Stimulated activated CD4-positive, alpha-beta T cell treated with anti-CD3 and anti-CD28 coated beads, Interleukin-12 subunit alpha, Interleukin-12 subunit beta, amount 100 ng/mL, for 48 hours (primary cell): ENCODE measurements at places on chromosomes 11 and 22.

GRCh38 chr22:44645531-44645930, 56.5 kb upstream of the PRR5 start:
- no peak for DNase-seq

DNA sequence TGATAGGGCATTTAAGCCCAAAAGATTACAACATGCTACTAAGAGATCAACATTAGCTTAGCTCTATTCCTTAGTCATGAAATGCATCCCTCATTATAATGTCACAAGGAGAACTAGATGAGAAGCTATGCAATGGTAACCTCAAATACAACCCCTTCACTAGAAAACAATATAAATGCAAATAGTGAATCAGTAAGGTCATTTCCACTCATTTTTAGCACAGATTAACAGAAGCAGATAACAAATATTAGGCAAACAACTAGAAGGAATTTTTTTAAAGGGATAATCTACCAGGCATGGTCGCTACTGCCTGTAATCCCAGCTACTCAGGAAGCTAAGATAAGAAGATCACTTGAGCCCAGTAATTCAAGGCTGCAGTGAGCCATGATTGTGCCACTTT, 28.2 kb downstream of the SIK3 start:
- DNase-seq, result no peak

- no peak for DNase-seq
Observed at GRCh38 chr11:69699213-69699612, 4.6 kb downstream of the FGF19 start.

GRCh38 chr11:117934526-117935307, 5.5 kb upstream of the TMPRSS13 start:
- DNase-seq, result no peak

DNA sequence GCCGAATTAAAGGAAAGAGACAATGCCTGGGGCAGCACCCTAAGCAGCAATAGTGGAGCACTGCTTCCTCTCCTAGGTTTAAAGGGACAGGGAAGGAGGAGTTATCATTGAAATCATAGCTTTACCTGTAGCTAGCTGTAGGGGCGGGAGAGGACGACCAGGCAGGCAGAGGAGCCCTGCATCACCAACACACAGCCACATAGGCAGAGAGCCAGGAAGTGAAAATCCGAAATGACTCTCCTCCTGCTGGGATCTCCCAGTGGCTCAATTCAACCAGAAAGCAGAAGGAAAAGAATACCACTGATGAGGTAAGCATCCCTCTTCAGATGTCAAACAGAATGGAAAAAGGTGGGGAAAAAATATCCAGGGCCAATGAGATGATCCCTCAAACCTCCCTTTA, 20.4 kb downstream of the MRGPRX4 start:
- DNase-seq, result no peak

- no peak for DNase-seq
Observed at GRCh38 chr11:131880316-131880715, 509.9 kb downstream of the NTM start.

- DNase-seq, result no peak
Observed at GRCh38 chr11:87322568-87322967, 284.8 kb downstream of the TMEM135 start.

- no peak for DNase-seq
Observed at GRCh38 chr22:31089160-31090100, 8.3 kb downstream of the SMTN start.

- DNase-seq, result no peak
Observed at GRCh38 chr11:75365711-75366181, 14.3 kb upstream of the ARRB1 start.

DNA sequence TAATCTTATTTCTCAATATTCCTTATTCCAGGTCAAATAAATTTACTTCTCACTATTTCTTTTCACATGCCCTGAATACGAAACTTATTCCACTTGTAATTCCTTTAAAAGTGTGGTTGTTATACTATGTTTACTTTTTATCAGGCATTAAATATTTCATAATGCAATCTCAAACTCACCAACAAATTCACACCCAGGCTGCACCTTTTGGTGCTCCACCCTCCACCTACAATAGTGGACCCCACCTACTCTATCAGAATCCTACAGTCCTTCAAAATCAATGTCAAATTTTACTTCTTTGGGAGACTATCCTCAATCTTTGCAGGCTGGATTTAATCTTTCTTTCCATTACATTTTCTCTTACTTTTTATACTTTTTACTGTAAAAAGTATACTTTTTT, 65.9 kb upstream of the MTMR2 start:
- DNase-seq, result no peak

DNA sequence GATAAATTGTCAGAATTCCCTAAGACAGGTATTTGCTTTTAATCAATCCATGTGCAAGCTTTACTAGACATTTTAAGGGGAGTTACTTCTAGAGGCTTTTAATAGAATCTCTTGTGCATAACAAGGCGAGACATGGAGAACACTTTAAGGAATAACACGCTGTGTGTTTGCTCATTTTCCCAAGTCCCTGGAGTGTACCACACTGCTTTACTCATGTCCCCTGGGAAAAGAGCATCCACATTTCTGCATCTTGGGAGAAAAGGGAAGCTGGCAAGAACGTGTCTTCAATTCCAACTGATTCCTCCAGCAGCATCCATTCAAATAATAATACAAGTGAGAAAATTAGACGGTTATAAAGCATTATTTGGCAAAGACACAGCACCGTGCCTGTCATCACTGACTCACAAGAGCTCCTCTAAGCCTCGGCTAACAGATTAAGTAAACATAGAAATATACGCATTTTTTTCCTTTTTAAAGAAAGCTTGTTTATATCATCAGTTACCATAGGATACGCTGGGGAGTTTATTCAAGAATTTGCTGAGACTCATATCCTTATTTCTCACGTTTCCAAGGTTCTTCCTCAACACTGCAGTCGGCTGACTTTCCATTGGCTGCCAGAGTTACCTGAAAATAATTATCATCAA, 121.5 kb downstream of the CD44 start:
- DNase-seq, result no peak

DNA sequence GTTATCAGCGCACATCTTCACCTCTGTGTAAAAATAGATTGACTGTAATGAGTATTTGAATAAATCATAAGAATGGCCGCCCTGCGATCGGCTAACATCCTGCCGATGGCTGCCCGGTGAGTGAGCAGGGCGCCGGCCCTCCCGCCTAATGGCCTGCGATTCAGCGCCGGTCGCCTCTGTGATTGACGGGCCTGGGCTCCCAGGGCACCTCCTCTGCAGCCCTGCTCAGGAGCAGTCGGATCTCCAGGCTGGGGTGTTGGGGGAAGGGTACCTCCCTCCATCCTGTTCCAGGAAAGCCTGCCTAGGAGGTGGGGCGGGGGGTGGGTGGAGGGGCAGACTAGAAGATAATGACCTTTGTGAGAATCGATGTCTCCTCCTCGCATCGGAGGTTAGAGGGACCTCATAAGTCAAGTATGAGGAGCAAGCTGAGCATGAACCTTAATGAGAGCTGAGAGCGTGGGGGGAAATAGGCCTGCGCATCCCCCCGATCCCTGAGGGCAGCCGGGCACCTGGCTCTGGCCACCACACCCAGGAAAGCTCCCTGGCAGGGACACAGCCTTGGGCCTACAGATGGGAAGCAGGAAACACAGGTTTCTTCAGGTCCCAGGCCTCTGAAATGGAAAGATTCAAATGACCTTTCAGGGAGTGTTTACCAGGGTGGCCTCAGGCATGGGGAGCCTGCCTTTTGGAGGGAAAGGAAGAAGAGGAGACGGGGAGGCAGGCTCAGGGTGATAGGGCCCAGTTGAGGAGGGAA, 71.7 kb downstream of the PKNOX2 start:
- no peak for DNase-seq

GRCh38 chr11:73921180-73921579, 29.6 kb upstream of the DNAJB13 start:
- no peak for DNase-seq

- DNase-seq, result no peak
Observed at GRCh38 chr11:4006946-4007680, 87.5 kb upstream of the RRM1 start.

GRCh38 chr11:117931331-117931950, 2.2 kb upstream of the TMPRSS13 start:
- no peak for DNase-seq

DNA sequence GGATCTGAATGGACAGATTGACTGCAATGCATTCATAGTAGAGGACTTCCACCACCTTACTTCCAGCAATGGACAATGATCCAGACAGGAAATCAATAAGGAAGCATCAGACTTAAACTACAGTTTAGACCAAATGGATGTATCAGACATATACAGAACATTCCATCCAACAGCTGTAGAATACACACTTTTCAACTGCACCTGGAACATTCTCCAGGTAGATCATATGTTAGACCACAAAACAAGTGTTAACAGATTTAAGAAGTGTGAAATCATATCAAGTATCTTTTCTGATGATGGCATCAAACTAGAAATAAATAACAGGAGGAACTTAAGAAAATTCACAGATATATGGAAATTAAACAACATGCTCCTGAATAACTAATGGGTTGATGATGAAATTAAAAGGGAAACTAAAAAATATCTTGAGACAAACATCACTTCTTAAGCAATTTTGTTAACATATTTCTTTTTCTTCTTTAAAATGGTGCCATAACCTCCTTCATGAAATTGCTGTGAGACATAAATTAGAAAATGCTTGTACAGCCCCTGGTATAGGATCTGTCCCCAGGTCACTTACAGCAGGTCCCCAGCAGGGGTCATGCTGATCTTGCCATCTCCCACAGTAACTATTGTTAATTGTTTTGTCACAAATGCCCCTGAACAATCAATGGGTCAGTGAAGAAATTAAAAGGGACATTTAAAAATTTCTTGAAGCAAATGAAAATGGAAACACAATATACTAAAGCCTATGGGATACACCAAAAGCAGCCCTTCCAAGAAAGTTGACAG, 100.0 kb upstream of the OR4B1 start:
- no peak for DNase-seq

- DNase-seq, result no peak
Observed at GRCh38 chr11:105297463-105297862, 157.9 kb upstream of the CARD18 start.

DNA sequence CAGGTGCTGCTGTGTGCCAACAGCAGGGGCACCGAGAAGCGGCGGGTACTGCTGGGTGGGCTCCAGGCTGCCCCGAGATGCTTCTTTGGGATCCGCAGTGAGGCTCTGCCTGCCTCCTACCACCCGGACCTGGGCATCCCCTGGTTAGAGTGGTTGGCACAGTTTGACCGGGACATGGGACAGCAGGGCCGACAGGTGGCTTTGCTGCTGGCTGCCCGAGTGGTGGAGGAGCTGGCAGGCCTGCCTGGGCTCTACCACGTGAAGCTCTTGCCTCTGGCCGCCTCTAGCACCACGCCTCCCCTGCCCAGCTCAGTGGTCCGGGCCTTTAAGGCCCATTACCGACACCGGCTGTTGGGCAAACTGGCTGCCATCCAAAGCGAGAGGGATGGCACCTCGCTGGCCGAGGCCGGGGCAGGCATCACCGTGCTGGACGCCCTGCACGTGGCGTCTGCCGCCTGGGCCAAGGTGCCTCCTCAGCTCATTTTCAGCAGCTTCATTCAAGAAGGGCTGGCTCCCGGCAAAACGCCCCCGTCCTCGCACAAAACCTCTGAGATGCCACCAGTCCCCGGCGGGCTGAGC, 1.9 kb downstream of the TIGD3 start:
- DNase-seq, result no peak

DNA sequence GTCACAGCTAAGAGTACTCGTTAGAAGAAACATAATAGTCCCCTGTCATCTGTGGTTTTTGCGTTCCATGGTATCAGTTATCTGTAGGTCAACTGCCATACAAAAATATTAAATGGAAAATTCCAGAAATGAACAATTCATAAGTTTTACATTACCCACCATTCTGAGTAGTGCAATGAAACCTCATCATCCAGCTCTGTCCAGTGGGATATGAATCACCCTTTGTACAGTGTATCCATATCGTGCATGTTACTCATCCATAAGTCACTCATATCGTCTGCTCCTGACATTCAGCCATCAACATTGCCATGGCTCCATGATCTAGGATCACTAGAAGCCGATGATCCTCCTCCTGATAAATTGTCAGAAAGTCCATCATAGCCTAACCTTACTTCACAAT, 174.9 kb upstream of the C11orf87 start:
- DNase-seq, result no peak

DNA sequence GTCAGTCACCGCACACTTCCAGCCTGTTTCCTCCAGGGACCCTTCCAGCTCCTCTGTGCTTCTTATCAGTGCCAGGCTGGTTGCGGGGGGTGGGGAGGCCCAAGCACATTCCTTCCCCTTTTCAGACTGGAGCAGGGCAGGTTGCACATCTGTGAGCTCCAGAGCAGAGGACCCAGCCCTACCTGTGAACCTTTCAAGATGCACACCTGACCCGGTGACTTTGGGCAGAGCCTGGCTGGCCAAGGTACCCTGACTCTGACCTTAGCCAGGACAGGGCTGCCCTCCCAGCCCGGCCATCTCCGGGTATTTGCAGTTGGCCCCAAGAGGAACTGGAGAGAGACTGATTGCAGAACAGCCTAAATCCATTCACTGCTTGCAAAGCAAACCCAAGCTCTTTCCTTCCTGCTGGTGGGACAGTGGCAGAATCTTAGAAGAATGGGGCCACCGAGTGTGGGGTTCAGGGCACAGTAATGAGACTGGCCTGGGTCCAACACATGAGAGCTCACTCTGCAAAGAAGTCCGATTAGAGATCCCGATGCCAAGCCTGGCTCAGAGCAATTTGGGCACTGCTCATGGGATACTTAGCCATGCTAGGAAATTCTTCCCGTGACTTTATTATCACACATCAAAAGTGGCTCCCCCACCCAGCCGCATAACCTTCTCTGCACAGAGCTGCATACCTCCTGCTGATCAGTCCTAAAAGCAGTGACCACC, 64.7 kb upstream of the CCND1 start:
- DNase-seq, result no peak

- no peak for DNase-seq
Observed at GRCh38 chr11:134711588-134711987, 299.5 kb upstream of the B3GAT1 start.

GRCh38 chr11:19794161-19794560, 81.5 kb downstream of the NAV2 start:
- DNase-seq, result no peak

GRCh38 chr11:103803062-103803461, 233.4 kb upstream of the DDI1 start:
- no peak for DNase-seq

GRCh38 chr22:27927608-27928007, 8.6 kb upstream of the PITPNB start:
- no peak for DNase-seq

DNA sequence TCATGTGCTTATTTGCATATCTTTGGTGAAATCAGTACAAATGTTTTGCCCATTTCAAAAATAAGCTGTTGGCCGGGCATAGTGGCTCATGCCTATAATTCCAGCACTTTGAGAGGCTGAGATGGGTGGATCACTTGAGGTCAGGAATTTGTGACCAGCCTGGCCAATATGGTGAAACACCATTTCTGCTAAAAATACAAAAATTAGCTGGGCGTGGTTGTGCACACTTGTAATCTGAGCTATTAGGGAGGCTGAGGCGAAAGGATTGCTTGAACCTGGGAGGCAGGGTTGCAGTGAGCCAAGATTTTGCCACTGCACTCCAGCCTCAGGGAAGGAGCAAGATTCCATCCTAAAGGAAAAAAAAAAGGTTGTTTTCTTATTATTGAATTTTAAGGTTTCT, 136.0 kb downstream of the SWAP70 start:
- DNase-seq, result no peak

- DNase-seq, result no peak
Observed at GRCh38 chr11:11038352-11038751, 180.5 kb upstream of the ZBED5 start.
